ENCODE measurements at places on chromosomes 4 and X.

DNA sequence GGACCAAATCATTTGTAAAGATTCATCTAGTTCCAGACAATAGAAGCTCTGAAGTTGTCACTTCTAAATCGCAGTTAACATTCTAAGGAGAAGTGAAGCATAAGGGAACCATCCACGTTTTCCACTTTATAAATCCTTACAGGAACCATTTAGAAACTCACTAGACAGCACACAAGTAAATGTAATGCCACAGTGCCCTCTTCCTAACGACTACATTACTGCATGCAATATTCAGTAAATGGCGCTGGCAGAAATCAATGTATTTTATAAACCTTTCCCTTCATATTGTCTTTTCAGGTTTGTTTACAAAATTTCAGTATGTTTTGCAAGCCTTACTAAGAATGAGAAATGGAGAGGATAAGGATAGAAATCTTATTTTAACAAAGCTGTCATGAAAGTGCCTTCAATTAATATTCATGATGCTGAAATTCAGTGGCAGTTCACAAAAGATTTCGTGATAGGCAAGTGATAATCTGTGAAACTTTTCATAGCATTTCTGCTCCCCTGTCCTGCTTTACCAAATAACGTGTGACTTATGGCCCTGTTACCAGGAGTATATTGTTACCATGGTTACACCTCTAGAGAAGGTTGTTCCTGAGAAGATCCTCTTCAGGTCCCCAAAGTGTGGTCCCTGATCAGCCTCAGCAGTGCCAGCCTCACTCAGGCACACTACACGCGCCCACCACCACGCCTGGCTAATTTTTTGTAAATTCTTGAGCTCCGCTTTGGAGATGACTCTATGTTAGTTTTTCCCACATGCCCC, 54.2 kb downstream of the TMA16 start:
- DNase-seq = peak; percentile 38

DNA sequence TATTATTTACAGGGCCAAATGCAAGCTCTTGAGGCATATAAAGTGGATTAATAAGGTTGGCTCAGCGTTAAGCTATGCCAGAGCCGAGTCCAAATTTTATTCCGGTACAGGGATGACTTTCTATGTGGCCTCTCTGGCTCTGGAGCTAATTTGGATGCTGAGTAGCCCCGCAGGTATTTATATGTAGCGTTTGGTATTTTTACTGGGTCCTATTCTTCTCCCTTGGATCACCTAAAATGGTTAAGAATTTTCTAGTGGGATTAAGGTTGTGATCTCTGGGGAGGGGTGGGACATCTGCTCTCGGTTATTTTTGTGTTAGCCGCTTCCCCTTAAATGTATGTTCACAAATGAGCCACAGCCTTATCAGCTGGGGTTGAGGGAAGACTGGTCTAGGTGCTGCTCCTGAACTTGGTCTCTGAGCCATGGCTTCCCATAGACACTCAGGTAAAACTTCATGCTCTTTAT, 49.4 kb downstream of the FHL1 start:
- DNase-seq = no peak

GRCh38 chr4:8681391-8681790, 88.8 kb downstream of the CPZ start:
- no peak for DNase-seq

- DNase-seq = no peak
Measured at GRCh38 chr4:118296729-118297128, 56.1 kb downstream of the PRSS12 start.

- no peak for DNase-seq
Measured at GRCh38 chrX:20300822-20301221, 34.1 kb upstream of the RPS6KA3 start.

DNA sequence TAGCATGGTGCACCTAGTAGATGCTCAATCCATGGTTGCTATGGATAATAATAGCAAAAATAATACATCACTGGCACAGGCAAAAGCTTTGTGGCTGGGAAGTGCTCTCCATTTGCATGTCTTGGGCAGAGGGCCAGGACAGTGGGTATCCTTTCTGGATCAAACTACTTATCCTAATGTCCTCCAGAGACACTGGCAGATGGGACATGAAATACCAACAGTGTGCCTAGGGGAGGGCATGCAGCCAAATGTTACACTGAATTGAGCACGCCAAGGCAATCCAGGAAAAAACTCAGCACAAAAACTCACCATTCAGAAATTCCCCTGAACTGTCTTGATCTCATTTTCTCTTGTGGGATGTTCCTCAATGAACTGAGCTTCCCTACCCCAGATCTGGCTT, 98.6 kb upstream of the SCML1 start:
- DNase-seq = no peak
